ENCODE measurements at places on chromosomes 13 and 19. TPM values are rescaled to one million over a fixed set of nuclear protein-coding genes. Genes with fewer than 3 reads are reported as not detected.

The DMRTC2 gene
- not detected for total RNA-seq

The LHB gene
- not detected for total RNA-seq

The DKKL1 gene
- not detected for total RNA-seq

The LRRC8E gene
- 7.8 TPM for total RNA-seq

The PET100 gene
- total RNA-seq = 6.4 TPM

The ZNF90 gene
- 2.5 TPM for total RNA-seq

The CEACAM19 gene
- total RNA-seq = 3.1 TPM

The CDC37 gene
- 122 TPM for total RNA-seq

The CD79A gene
- not detected for total RNA-seq

The CEACAM21 gene
- not detected for total RNA-seq

The SNRPD2 gene
- total RNA-seq = 206 TPM

The TEX26 gene
- 0.26 TPM for total RNA-seq

The FGF21 gene
- total RNA-seq = not detected

The MAST3 gene
- total RNA-seq = 3.8 TPM

The BAX gene
- total RNA-seq = 37.1 TPM

The FFAR1 gene
- total RNA-seq = not detected

The SBK2 gene
- total RNA-seq = not detected

The LGALS14 gene
- total RNA-seq = not detected

The C19orf18 gene
- total RNA-seq = not detected

The TUBB4A gene
- not detected for total RNA-seq

The IGFL3 gene
- total RNA-seq = not detected

The SLC8A2 gene
- total RNA-seq = not detected

The PALM gene
- total RNA-seq = 9.3 TPM

The OR10H1 gene
- not detected for total RNA-seq

The ZNF581 gene
- total RNA-seq = 20.4 TPM

The CCL25 gene
- total RNA-seq = not detected

The HAUS5 gene
- total RNA-seq = 4.6 TPM

The CEACAM3 gene
- not detected for total RNA-seq

The DCT gene
- 0.13 TPM for total RNA-seq

The TMEM190 gene
- not detected for total RNA-seq

The CD177 gene
- total RNA-seq = not detected

The XAB2 gene
- 28.4 TPM for total RNA-seq

The ZNF560 gene
- total RNA-seq = 0.39 TPM

The DMKN gene
- total RNA-seq = 12.1 TPM

The ZNF541 gene
- total RNA-seq = 0.13 TPM

The ZNF317 gene
- total RNA-seq = 17.9 TPM

The BCKDHA gene
- total RNA-seq = 20.6 TPM
